ENCODE measurements at places on chromosomes 4 and X.

DNA sequence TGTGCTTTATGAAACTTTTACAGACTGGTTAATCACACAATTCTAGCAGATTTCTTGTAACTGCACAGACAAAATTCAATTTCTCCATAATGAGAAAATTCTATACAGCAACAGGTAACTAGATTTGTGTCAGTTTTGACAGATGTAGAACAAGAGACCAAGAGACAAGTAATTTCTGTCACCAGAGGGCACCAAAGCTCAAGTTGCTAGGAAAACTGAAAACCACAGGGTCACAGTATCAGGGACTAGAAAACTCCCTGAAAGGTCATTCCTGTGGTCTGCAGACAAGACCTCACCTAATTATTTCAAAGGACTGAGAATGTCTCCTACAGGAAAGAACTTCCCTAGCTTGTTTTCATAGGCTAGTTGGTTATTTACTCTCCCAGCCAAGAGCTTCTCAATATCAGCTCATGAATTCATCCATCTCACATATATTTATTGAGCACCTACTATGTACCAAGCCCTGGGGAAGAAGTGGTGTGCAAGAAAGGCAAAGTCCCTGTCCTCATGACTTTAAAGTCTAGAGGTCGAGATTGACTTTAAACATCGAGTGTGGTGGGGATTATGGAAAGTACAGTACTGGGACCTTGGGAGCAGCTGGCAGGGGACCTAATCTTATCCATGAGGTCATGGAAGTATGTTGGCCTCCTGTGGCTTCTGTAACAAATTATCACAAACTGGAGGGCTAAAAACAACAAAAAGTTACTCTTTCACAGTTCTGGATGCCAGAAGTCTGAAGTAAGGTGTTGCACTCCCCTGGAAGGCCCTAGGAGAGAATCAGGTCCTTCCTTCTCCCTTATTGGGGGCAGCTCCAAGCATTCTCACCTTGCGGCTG is 47.8 kb upstream of the SETD7 start:
- DNase-seq: peak; percentile 9

DNA sequence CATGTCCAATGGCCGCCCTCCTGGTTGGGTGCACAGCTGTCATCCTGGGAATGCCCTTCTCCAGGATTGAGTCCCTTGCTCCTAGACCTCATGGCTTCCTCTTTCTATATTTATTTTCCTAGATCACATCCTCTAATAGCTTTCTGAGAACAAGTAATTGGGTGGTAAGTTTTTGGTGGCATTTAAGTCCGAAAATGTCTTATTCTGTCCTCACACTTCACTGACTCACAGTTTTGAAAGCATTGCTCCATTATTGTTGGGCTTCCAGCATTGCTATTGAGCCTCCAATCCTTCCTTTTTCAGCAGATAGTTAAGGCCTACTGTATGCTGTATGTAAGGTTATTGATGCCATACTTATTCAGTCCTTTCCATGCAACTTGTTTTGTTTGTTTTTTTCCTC is 25.9 kb downstream of the PGM2 start:
- no peak for DNase-seq

DNA sequence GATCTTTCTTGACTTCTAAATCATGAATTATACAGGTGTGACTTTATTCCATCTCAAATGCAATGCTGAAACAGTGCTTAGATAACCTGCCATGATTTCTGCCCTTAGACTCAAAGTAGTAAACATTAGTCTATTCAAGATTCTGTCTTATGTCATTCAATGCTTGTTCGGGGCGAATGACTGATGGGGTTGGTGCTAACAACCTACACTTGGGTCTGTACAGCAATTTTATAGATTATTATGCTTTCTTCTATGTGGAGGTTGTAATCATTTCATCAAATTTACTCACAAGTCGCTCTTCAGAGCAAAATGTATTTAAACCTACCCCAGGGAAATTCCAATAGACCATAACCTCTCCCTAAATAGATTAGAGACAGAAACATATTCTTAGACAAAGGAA is 1021.5 kb upstream of the GRID2 start:
- no peak for DNase-seq

GRCh38 chrX:93580634-93581033 is 92.7 kb downstream of the NAP1L3 start:
- DNase-seq: no peak

GRCh38 chr4:119955256-119955655 is 111.4 kb downstream of the MAD2L1 start:
- no peak for DNase-seq

DNA sequence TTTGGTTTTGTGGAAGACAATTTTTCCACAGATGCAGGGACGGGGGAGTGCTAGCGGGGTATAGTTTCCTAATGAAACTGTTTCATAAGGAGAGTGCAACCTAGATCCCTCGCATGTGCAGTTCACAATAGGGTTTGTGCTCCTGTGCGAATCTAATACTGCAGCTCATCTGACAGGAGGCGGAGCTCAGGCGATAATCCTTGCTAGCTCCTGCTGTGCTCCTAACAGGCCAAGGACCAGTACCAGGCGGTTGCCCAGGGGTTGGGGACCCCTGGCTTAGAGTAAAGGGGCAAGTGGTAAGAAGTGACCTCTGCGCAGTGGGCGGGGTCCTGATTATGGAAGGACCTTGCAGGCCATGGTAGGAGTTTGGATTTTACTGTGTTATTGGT is 3.8 kb downstream of the SCML1 start:
- DNase-seq: no peak

- DNase-seq: no peak
Observed at GRCh38 chr4:152009983-152010709, 249.3 kb upstream of the GATB start.

DNA sequence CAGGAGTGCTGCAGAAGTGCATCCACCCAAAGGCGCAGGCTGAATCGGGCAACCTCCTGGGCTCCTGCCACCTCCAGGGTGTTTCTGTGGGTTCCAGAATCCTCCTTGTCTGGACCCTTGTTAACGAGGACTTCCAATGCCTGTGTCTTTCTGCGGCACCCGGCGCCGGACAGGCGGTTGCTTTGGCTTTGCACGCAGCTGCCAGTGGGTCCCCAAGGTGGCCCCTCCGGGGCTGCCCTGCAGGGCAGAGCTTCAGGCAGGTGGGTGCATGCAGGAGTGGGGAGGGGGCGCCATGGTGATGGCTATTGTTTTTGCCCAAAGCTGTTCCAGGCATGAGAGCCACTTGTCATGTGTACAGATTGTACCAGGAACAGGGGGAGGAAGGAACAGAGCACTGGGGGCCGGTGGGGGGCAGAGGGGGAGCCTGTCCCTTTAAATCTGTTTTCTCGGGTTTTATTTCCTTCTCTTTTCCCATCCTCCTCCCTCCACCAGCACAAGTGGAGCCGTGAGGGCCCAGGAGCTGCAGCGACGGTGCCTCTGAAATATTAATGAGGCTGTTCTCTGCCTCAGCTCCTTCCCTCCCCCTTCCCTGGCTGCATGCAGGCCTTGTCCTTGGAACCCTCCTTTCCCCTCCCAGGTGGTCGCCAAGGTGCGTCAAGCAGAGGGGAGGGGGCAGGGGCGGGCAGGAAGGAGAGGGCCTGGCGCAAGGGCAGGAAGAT is 13.1 kb downstream of the ATP2B3 start:
- DNase-seq: no peak

GRCh38 chrX:124440695-124441094 is 94.3 kb downstream of the SH2D1A start:
- DNase-seq: no peak

DNA sequence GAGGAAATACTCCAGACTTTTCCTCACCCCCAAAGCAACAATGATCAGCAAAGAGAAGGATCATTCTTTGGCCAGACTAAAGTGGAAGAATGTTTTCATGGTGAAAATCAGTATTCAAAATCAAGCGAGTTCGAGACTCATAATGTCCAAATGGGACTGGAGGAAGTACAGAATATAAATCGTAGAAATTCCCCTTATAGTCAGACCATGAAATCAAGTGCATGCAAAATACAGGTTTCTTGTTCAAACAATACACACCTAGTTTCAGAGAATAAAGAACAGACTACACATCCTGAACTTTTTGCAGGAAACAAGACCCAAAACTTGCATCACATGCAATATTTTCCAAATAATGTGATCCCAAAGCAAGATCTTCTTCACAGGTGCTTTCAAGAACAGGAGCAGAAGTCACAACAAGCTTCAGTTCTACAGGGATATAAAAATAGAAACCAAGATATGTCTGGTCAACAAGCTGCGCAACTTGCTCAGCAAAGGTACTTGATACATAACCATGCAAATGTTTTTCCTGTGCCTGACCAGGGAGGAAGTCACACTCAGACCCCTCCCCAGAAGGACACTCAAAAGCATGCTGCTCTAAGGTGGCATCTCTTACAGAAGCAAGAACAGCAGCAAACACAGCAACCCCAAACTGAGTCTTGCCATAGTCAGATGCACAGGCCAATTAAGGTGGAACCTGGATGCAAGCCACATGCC is 89.7 kb downstream of the TET2 start:
- no peak for DNase-seq
